ENCODE measurements at places on chromosomes 4 and X.

DNA sequence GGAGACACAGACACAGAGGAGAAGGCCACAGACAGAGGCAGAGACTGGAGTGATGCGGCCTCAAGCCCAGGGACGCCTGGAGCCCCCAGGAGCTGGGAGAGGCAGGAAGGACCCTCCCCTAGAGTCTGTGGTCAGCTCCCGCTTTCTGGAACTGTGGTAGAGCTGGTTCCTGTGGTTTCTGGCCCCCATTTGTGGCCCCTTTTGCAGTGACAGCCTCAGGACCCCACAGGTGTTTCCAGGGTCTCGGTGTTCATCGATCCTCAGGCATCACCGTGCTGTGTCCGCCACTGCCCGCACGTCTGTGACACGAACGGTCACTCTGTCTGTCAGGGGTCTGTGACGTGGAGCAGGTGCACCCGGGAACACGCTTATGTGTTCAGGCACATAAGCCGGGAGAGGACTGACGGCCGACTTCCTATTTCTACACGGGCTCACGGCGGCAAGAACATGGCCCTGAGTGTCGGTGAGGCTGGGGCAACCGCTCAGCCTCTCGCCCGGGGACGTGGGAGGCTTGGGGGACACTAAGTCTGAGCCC, 7.9 kb downstream of the GTPBP6 start:
- no peak for DNase-seq

DNA sequence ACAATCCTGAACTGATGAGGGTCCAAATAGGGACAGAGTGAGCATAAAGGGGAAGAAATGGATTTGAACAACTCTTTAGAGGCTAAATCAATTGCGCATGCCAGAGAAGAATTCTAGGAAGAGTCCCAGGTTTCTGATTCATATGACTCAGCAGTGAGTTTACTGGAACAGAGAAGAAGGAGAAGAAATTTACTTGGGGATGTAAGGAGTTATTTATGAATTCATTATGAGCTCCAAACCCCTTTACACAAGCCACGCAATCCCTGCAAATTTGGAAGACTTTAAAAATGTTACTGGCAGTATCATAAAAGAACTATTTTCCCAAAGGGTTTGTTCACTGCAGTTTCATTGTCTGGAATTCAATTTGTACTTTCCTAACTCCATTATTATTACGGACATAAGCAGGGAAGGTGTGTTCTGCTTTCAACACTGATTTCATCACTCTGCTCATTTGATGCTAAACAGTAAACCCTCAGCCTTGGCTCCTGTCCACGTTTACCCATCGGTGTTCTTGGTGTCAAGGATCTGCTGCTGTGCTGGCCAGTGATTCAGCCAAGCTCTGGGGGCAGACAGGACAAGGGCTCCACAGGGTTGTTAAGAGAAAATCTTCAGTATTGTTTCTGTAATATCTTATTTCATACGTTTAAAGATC, 273.7 kb downstream of the HNRNPD start:
- no peak for DNase-seq

DNA sequence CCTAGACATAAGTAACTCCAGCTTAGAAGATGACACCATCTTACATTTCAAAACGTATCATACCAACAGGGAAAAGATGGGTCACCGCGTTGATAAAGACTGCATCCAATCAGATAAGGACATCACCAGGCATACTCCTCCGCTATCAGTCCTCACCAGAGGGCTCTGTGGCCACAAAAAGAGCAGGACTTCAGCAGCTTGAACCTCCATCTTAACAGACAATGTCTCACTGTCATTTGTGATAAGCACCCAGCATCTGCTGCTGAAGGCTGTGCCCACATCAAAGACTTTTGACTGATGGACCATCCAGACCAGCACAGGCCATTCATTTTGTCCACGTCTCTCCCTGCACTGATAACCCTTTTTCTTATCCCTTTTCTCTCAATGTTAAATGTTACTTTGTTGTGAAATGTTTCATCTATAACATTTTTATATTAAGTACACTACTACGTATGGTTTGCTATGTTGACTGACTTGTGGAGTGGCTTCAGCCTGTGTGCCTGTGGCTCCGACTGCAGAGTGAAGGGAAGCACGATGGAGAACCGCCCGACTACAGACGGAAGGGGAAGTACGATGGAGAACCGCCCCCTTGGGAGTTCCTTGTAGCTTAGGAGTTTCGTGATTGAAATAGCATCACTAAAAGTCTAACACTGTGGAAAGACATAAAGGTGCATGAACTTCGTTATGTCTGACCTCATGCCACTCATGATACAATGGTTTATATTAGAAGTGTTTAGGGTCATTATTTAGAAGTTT, 595.4 kb upstream of the AGA start:
- DNase-seq = no peak

DNA sequence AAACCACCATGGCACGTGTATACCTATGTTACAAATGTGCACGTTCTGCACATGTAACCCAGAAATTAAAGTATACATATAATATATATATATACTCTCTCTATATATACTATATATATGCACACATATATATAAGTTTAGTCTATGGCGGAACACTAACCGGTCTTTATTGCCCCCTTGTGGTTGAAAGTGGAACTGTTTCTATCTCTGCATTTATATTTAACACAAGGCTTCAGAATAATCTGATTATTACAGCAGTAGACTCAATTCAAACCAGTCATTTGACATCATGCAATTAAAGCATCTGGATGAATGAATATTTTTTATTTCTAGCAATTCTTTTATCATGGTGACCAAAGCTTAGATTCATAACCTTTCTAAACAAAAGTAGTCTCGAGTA, 14.6 kb downstream of the RAB9B start:
- DNase-seq = no peak

DNA sequence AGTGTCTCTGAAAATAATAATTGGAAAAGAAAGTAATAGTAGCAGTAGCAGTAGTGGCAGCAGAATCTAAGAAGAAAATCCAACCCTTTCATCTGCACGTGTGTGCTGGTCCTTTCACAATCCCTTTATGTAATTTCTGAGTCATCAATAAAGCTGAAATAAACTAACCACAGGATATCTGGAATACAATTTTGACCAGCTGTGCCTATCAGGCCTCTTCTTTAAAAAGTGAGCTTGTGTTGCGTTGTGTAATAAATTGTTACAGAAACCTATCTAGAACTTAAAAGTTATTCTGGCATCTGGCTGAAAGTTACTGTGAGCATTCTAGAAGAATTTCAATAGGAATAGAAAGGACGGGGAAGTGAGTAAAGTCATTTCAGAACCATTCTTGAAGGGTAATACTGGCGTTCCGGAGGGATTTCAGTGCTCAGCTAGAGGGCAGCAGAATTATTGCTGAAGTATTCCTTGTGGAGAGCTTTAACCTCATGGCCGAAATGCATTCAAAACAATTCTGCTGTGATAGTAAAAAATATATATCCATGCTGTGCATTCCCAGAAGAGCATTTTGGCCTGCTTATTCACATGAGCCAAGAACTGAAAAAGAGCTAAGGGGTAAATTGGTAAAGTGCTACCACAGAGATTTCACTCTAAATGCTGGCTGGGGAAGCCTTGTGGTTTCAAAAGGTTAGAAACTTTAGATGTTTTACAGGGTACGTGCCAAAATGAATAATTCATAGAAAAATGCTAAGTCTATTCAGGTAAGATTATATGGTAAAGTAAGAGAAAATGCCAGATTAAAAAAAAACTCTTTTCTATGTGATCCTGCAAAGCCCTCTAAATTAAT, 260.6 kb downstream of the NKX6-1 start:
- no peak for DNase-seq

- no peak for DNase-seq
These were observed 375.1 kb downstream of the SH3BGRL start for GRCh38 chrX:81577028-81577427.

Data from activated CD8-positive, alpha-beta memory T cell treated with anti-CD3 and anti-CD28 coated beads, Interleukin-2, amount 50 U/mL, for 4 hours (primary cell).